Calu3 (cell line): ENCODE measurements at places on chromosomes 12 and 14. TPM values are rescaled to one million over a fixed set of nuclear protein-coding genes. Genes with fewer than 3 reads are reported as not detected.

GRCh38 chr12:51326698-51327439, 2.9 kb upstream of the BIN2 start:
- no peak overlapping the region for H3K4me3 ChIP-seq
- H3K36me3 ChIP-seq, result no peaks in the 10 kb centered on the region
- DNase-seq, result no peak
- H3K27ac ChIP-seq, result no peak overlapping the region

Gene DTX3
- 23.1 and 25.9 TPM in 2 replicates for total RNA-seq

DNA sequence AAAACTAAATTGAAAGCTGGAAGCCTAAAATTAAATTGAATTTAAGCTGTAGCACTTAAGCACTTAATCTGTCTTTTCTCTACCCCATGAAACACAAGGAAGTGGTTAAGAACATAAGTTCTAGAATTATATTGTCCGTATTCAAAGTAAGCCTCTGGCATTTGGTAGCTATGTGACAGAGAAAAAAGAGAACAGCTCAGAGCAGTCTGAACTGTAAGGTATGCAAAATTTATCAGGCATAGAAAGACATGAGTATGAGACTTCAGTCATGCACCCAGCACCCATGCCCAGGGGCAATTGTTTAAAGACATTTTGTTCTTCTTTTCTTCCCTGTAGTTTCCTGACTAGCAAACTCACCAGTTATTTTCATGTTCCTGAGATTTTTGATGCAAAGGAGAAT, 116.7 kb downstream of the KCNMB4 start:
- H3K27me3 ChIP-seq, result no peaks in the 10 kb centered on the region
- H3K27ac ChIP-seq, result no peak overlapping the region
- H3K4me1 ChIP-seq, result no peaks in the 10 kb centered on the region
- no peak for DNase-seq
- H3K4me3 ChIP-seq, result no peak overlapping the region

DNA sequence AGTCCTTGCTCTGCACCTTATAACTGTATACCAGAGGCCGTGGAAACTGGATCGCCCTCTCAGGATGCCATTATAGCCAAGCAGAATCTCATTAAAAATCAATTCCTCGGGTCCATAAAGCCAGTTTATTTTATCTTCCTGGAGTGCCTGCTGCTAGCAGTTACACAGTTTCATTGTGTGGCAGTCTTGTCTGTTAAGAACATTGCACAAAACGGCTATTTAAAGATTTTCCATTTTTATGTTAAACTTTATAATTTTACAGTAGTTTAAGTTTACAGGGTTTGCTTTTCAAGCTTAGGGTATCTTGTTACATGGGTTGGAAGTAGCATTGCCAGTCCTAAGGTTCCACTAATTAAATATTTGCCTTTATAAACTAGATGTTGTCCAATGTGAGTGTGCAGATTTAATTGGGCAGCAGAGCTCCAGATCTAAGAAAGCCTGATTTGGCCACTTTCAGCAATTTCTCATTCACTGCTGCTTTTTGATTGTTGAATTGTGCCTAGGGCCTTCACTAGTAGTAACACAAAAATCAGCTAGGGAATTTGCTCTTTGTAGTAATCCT, 17.0 kb downstream of the TMEM30B start:
- H3K4me3 ChIP-seq, result no peak overlapping the region
- H3K4me1 ChIP-seq, result peaks cover 7% of the 10 kb centered on the region
- no peaks in the 10 kb centered on the region for H3K36me3 ChIP-seq
- H3K27ac ChIP-seq, result no peak overlapping the region
- no peak for DNase-seq

DNA sequence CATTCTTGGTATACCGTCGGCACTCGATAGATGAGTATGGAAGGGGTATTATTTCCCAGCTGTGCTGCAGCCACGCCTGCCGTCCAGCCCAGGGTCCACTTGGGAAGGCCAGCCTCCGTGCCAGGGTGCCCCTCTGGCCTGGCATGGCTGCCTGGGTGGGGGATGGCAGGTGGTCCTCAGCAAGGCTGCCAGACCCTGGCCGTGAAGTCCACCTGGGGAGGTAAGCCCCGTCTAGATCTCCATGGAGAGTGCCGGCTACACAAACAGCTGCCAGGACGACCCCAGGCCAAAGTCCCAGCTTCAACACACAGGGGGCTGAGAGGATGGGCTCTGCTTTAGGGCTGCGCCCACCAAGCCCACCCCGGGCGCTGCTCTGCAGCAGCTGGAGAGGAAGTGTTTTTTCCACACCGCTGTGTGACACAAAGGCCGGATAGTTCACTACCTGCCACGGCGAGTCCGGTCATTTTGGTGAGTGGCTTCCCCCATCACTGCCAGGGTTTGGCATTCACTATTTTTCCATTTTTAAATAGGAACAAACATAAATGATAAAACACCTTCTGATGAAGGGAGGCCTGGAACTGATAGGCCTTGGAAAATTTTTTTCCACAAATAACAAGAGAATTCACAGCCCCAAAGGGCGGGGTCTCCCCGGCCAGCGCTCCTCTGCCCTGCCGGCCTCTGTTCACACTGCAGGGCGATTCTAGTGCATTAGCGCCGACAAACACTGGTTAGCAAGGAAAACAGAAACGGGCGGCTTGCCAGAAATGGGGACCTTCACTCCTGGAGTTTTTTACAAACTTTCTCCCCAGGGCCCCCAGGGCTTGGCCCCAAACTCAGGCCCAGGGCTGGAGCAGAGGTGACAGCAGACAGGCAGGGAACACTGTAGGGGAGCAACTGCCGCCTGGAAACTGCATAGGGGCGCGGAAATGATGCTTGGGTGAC, 161.5 kb downstream of the CALM1 start:
- no peaks in the 10 kb centered on the region for H3K36me3 ChIP-seq
- H3K27ac ChIP-seq, result no peak overlapping the region
- DNase-seq, result no peak
- no peaks in the 10 kb centered on the region for H3K27me3 ChIP-seq
- H3K4me1 ChIP-seq, result no peaks in the 10 kb centered on the region

DNA sequence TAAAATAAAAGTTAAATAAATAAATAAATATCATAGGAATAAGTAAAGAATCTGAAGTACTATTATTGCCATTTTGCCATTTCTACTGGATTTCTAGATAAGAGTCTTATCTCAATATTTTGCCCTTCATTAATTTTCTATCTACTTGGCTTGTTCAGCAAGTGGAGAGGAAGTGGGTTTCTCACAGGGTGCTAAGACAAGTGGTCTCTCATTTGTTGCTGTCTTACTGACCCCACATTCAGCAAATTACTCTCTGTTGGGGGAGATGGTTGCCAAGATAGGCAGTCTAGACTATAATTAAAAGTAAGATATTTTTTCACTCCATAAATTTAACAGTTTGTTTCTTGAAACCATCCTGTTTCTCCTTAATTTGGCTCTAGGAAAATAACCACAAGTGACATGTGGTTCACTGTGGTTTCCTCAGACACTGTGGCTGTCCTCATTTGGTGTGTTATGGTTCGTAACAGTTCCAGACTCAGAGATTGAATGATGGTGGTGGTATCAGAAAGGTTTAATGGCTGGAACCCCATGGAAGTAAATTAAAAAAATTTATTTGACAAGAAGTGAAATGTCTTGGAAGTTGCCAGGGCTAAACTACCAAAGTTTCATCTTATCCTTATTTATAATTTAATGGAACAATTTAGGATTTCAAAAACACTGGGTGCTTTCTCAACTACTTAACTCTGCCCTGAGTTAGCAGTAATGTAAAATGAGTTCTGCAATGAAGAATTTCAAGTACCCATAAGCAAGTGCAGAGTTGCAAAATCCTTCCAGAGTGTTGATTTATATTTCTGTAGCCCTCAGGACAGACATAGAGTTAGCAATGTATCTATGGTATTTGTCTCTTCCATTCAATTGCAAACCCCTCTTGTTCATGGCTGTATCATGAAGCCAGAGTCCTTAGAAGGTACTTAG, 214.8 kb downstream of the MSRB3 start:
- no peak overlapping the region for H3K4me3 ChIP-seq
- H3K27me3 ChIP-seq, result no peaks in the 10 kb centered on the region
- no peak for DNase-seq
- no peak overlapping the region for H3K27ac ChIP-seq
- peaks cover 52% of the 10 kb centered on the region for H3K4me1 ChIP-seq
- no peaks in the 10 kb centered on the region for H3K36me3 ChIP-seq

- H3K27ac ChIP-seq, result no peak overlapping the region
- no peak overlapping the region for H3K4me3 ChIP-seq
- H3K36me3 ChIP-seq, result no peaks in the 10 kb centered on the region
Measured at GRCh38 chr14:32950584-32950983, 11.9 kb downstream of the NPAS3 start.

DNA sequence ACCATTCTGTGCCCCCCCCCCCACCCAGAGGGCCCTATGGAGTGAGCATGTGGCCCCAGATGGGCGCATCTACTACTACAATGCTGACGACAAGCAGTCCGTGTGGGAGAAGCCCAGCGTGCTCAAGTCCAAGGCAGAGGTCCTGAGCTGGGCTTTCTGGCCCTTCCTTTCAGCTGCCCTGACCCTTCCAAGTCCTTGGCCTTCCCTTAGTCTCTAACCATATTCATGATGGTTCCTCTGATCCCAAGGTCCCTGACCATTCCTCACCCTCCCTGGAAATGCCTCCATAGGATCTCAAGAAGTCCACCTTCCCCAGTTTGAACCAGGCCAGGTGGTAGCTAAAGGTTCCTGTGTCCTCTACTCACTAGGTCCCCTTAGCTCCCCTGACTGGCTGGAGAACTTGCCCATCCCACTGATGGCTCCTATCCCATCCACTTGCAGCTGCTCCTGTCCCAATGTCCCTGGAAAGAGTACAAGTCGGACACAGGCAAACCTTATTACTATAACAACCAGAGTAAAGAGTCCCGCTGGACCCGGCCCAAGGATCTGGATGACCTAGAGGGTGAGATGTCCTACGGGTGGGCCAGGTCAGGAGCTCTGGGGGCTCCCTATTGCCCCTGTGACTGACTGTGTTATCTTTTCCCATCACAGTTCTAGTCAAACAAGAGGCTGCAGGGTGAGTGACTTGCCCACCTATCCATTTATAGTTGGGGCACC, 9.8 kb downstream of the PRPF40B start:
- DNase-seq, result no peak
- no peak overlapping the region for H3K4me3 ChIP-seq
- peaks cover 5% of the 10 kb centered on the region for H3K36me3 ChIP-seq
- no peaks in the 10 kb centered on the region for H3K27me3 ChIP-seq
